ENCODE measurements at places on chromosomes 3 and 15.

DNA sequence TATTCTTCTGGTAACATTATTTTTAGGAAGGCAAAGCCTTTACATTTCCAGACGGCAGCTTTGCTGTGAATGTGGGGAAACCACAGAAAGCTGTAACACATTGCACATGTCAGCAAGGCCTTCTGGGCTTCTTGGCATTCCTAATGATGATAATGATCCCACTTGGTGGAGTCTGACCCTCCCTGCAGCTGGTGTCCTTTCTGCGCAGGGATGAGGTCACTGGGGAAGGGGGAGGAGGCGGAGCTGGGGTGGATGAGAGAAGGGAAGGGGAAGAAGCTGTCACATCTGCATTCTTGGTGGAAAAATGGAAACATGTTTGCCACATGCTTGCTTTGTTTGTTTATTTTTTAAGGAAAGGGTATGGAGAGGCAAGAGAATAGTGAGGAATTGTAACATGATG is 68.6 kb downstream of the FILIP1L start:
- DNase-seq, result no peak

GRCh38 chr3:174099724-174100123 is 702.2 kb downstream of the NLGN1 start:
- DNase-seq, result no peak

- no peak for DNase-seq
Measured at GRCh38 chr3:193080821-193081365, 160.1 kb upstream of the PLAAT1 start.

DNA sequence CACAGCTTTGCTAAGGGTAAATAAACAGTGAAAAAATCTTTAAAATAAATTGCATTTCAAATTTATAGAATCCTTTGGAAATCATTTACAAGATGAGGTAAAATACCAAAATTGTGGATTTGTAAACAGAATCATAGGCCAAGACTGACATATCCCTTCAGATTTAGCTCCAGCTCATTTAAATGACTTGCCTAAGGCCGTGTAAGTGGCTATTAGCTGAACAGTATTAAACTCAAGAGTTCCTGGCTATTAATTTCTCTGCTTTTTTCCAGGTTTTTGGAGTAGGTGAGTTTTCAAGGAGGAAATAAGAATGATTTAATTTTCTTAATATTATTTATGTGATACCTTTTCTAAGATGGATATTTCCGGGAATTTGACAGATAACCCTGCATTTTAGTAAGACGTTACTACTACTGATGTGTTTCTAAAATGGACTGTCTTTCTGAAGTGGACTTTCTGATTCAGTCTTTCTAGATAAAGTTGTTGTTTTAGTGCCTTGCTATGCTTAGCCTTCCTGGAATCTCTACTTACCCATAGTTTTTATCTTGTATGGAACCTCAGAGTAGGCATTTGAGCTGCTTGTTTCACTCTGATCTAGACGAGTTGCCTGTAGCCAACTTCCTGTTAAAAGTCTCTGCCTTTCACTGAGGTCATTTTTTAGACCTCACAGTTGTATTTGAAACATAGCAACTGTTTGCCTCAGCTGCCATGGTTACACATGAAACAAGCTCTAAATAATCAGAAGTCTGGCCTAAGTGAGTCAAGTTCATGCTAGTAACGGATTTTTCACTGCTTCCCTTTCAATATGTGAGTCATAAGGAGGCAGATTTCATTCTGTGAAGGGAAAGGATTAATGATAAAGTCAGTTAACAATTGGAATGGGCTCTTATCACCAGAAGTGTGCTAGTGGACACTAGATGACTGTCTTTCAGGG is 127.0 kb downstream of the KLHL25 start:
- peak; percentile 23 for DNase-seq

GRCh38 chr3:194091141-194091540 is 44.8 kb upstream of the HES1 start:
- no peak for DNase-seq

DNA sequence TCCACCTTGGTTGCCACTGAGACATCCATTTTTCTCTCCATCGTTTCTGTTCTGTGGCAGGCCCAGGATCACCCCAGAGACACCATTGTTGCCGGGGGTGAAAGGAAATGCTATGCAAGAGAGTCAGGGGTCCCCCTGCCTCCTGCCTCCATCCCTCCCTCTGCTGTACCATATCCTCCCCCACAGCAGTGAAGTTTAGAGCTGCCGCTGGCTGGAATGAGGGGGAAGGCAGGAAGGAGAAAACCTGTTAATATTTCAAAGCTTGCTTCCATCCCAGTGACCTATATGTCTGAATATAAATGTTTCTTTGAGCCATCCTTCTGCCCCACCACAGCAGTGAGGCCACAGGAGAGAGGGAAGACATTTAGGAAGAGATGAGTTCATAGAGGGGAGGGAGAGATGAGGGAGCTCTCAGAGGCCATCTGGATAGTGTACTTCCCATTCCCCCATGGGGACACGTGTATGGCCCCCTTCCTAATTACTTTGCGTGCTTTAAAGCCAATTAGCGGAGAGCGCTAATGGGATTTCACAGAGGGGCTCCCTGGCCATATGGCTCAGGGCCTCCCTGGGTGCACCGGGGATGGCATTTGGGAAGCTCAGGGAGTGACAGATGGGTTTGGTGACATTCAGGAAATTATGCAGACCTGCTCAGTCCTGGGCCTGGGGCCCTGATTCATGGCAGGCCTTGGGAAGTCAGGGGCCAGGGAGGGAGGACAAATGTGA is 40.4 kb upstream of the CHRNB4 start:
- no peak for DNase-seq

DNA sequence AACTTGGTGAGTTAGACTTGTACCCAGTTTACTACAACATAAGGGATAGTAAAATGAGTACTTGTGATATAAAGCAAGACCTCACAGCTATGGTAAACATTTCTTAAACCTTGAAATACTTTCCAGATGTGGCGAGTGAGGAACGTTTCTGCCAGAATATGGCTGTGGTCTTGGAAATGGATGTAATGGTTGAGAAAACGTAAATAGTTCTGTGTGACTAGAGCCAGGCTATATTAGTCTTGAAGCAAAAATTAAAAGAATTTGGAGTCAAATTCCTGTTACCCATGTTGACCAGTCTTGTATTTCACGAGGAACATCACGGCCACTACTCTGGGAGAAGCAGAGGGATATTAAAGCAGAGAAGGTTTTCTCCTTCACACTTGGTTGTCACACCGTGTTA is 15.3 kb downstream of the OR4F15 start:
- no peak for DNase-seq

DNA sequence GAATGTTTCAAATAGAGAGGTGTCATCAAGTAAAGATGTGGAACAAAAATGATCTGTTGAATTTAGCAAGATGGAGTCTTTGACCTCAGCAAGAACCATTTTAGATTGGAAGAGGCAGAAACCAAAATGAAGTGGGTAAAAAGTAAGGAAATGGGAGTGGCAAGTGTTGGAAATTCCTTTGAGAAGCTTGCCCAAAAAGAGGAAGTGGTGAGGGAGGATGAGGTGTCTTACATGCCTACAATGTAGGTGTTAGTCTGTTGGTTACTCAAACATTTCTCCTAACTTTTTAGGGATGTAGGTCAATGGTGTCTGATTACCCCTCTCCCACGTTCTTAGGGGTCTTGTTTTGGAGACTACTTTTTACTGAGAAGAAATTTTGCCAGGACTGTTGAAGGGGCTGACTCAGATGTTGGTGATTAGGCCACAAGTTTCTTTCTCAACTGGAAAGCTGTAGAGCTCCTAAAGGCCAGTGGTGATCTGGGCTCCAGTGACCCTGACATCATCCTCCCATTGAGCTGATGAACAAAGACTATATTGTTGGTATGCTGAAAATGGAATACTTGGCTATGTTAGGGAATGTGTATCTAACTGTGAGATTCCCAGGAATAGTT is 5.1 kb downstream of the PPP2R3A start:
- DNase-seq, result no peak

- no peak for DNase-seq
Measured at GRCh38 chr3:94301366-94301765, 238.5 kb downstream of the NSUN3 start.

- no peak for DNase-seq
Measured at GRCh38 chr15:36599620-36600433, 20.4 kb downstream of the CDIN1 start.

DNA sequence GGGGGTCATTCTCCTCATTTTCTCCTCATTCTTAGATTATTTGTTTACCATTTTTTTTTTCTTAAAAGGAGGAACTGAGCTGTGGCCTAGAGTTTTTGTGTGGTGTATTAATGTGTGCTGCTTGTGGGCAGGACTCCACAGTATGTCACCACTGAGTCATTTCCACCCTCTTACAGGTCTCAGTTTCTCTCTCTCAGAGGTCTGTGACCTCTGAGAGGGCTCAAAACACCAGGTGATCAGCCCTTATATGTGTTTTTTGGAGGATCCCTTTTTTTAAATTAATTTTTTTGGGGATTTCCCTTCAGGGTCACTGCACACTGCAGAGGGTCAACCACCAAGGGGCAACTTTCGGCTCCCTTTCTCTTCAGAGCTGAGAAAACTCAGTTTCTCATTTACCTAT is 166.4 kb downstream of the SUCNR1 start:
- no peak for DNase-seq

GRCh38 chr3:50587373-50587772 is 18.1 kb downstream of the HEMK1 start:
- no peak for DNase-seq

DNA sequence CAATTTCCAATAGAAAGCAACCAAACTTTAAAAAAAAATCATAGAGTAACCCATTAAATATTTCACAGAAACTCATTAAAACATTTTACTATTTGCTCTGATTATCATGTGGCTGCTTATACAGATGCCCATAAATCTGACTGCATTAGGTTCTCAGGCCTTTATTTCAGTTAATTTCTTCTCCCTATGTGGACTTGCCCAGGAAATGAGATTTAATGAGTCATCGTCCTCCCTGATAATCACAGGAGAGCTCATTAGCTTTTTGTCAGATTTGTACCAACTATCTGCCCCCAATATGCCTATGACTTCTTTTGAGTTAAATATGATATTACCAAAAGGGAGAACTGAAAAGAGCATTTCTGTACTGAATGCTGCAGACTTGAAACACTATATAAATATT is 168.0 kb downstream of the FOXB1 start:
- no peak for DNase-seq

DNA sequence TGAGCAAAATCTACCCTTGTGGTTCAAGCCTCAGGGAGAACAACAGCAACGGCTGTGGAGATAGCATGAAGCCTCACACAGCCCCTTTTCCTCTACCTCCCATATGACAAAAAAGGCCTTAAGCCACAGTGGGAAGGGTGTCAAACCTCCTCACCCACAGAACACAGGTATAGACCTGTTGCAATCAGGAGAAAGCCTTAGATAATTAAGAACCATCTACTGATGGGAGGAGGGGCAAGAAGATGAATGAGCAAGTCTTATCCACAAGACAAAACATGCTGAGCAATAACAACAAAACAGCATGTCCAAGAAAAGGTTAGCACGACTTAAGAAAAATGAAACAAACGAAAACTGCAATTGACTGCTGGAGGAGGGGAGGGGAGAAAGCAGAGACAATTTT is 272.9 kb upstream of the BCHE start:
- no peak for DNase-seq

DNA sequence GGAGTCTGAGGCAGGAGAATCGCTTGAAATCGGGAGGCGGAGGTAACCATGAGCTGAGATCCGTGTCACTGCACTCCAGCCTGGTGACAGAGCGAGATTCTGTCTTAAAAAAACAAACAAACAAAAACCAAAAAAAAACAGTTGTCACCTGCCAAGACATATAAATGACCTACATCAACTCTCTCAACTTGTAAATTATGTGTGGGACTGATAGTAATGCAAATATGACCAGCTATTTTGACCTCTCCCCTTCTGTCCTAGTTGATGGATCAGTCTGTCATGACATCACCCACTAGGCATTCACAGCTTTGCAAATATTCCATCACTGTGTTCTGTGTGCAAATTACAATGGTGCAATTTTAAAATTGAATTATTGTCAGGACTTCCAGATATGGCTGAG is 175.4 kb downstream of the EBLN2 start:
- no peak for DNase-seq

GRCh38 chr3:15974647-15975046 is 176.9 kb upstream of the ANKRD28 start:
- no peak for DNase-seq

DNA sequence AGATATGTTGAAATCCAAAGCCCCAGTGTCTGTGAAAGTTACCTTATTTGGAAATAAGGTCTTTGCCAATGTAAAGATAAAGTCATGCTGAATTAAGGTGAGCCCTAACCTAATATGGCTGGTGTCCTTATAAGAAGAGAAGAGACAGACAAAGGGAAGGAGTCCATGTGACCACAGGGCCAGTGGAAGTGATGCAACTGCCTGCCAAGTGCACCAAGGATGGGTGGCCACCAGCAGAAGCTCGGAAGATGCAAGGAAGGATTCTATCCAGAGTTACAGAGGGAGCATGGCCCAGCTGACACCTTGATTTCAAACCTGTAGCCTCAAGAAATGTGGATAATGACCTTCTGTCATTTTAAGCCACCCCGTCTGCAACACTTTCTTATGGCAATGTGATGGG is 35.3 kb upstream of the PGPEP1L start:
- no peak for DNase-seq

Measured in activated CD8-positive, alpha-beta memory T cell treated with anti-CD3 and anti-CD28 coated beads for 4 hours (primary cell).